GM23248 (cell line): ENCODE measurements at places on chromosomes 2 and 18. TPM values are rescaled to one million over a fixed set of nuclear protein-coding genes. Genes with fewer than 3 reads are reported as not detected.

Gene G6PC2
- not detected in 2 replicates for polyA plus RNA-seq

Gene REG3A
- polyA plus RNA-seq, result not detected in 2 replicates

Gene CMPK2
- polyA plus RNA-seq, result 0.11 TPM in 1 of 2 replicates, not detected in the other

Gene ATP6V1C2
- 0.18 and 0.53 TPM in 2 replicates for polyA plus RNA-seq

Gene CPLX4
- not detected in 2 replicates for polyA plus RNA-seq

Gene CCNT2
- polyA plus RNA-seq, result 15.5 and 16.6 TPM in 2 replicates

Gene FRZB
- polyA plus RNA-seq, result 0.08 TPM in 1 of 2 replicates, not detected in the other

GRCh38 chr18:80023173-80023572 is 11.1 kb upstream of the RBFA start:
- peak; percentile 9 for DNase-seq

GRCh38 chr2:8606226-8606625 is 75.6 kb upstream of the ID2 start:
- no peak for DNase-seq

- DNase-seq, result no peak
Measured at GRCh38 chr2:168603439-168603961, 147.4 kb downstream of the CERS6 start.

DNA sequence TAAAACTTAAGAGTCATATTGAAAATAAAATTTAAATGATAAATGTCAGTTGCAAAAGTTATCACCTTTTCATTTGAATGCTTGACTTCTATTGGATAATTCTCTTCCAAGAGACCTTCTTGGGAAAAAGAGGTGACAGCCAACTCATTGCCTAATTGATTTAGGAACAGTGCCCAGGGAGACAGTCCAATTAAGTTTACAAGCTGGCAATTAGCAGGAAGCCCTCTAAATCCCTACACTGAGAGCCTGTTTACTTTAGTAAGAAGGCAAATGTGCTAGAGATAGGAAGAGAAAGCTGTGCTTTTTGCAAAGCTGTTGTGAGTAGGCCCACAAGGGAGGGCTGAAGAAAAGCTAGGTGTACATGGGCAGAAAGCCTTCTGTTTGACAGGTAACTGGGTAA is 189.1 kb downstream of the WDPCP start:
- no peak for DNase-seq

DNA sequence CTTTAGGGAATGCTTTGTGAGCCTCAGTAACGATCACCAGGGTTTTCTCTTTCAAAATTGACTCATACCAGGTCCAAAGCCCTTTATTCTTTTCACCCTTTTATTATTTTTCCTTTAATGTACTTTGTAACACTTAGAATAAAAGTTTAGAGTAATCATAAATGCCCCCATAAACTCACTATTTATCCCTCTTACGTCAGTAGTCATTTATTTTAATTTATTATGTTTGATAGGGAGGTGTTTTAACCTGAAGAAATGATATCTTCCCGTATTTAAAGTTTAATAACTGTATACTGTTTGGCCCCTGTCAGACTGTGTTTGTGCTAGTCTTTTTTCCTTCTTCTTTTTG is 1.1 kb downstream of the TWSG1 start:
- DNase-seq, result no peak

DNA sequence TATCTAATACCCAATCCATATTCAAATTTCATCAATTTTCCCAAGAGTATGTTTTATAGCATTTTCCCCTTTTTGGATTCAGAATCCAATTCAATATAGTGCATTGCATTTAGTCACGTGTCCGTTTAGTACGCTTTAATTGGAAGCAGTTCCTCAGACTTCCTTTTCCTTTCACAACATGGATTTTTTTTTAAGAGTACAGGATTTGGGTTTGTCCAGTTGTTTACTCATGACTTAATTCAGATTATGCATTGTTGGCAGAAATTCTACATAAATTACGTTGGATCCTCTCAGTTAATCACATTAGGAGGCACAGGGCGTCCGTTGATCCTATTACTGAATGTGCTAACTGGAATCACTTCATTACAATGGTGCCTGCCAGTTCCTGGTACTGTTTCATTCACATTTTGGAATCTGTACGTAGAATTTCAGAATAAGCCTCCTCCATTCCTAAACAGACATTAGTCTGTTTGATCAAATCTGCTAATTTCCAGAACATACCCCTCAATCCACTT is 70.0 kb upstream of the ATIC start:
- DNase-seq, result no peak

GRCh38 chr18:49487711-49488310 is 777 bp upstream of the C18orf32 start:
- DNase-seq, result no peak
